ENCODE measurements at places on chromosomes 12 and 14.

- DNase-seq, result peak; percentile 22
Observed at GRCh38 chr14:70821584-70822529, 12.5 kb upstream of the MAP3K9 start.

- DNase-seq, result no peak
Observed at GRCh38 chr14:71918955-71919354, 13.3 kb upstream of the RGS6 start.

GRCh38 chr12:53131844-53132243, 28.6 kb downstream of the SOAT2 start:
- DNase-seq, result no peak

- DNase-seq, result no peak
Observed at GRCh38 chr14:99267837-99268781, 3.9 kb downstream of the BCL11B start.

- no peak for DNase-seq
Observed at GRCh38 chr12:75939016-75939642, 92.4 kb downstream of the PHLDA1 start.

DNA sequence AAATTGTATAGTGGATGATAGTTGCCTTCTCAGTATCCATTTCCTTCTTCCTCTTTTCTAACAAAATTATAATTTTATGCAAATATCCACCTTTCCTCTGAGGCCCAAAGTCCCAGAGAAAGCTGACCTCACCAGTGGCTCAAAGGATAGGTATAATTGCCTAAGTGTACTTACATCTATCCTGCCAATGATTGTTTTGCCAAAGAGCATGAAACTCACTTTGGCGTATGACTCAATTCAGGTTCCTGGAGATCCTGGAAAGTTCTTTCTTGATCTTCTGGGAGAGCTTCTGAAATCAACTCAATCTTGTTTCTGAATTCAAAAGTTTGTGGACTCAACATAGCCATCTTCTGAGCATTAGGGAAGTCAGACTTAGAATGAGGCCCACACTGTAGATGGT, 10.5 kb upstream of the RBM25 start:
- no peak for DNase-seq

- DNase-seq, result no peak
Observed at GRCh38 chr14:62123961-62124360, 361.7 kb downstream of the SNAPC1 start.

GRCh38 chr12:109693653-109694600, 19.7 kb upstream of the FAM222A start:
- DNase-seq, result no peak

DNA sequence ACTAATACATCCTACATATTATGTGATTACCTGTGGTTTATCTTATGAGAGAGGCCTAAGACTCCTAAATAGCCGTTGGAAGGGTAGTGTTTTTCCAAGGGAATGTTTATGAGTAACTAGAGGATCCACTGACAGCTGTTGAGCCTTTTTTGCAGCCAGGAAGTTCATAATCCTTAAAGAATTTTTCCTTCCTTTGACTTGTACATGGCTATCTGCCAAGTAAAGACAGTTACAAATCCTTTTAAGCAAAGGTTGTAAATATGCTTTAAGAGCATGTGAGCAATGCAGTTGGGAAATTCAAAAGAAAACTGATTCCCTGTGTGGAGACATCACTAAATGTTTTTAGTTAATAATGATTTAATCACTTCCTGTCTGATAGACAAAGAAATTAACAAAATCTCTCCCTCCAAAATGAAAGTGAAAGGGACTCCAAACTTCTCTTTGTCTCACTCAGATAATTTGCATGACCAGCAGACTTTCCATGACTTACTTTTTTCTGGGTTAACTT, 333.8 kb downstream of the PDZRN4 start:
- DNase-seq, result no peak

- no peak for DNase-seq
Observed at GRCh38 chr14:51454351-51454750, 197.4 kb upstream of the FRMD6 start.

- DNase-seq, result no peak
Observed at GRCh38 chr12:76346236-76346635, 2.0 kb downstream of the BBS10 start.

- DNase-seq, result no peak
Observed at GRCh38 chr12:123952037-123952436, 20.6 kb downstream of the CCDC92 start.

DNA sequence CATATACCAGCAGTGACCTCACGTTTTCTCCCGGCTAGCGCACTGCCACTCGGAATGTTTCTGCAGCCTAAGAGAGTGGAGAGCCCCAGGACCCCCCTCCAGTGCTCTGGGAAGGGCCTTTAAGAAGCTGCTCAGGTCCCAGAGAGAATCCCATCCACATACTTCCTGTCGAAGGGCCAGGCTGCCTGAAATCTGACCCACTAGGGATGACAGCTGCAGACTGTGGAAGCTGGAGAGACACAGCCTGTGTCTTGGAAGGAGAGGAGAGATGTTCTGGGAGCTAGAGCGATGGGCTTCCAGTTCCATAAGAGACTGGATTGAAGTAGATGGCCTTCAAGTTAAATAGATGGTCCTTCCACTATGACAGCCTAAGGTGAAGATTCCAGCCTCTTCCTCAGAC, 54.4 kb downstream of the IQSEC3 start:
- no peak for DNase-seq

DNA sequence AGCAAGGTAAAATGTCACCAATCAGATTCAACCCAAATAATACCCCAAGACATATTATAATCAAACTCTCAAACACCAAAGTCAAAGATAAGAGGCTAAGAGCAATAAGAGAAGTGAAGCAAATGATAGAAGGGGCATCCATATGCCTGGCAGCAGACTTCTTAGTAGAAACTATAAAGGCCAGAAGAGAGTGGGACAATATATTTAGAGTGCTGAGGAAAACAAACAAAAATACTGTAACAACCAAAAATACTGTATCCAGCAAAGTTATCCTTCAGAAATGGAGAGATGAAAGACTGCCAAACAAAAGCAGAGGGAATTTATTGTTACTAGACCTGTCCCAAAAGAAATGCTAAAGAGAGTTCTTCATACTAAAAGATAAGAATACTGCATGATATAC, 25.8 kb downstream of the COX16 start:
- no peak for DNase-seq

- no peak for DNase-seq
Observed at GRCh38 chr12:102522768-102523167, 42.4 kb upstream of the IGF1 start.

DNA sequence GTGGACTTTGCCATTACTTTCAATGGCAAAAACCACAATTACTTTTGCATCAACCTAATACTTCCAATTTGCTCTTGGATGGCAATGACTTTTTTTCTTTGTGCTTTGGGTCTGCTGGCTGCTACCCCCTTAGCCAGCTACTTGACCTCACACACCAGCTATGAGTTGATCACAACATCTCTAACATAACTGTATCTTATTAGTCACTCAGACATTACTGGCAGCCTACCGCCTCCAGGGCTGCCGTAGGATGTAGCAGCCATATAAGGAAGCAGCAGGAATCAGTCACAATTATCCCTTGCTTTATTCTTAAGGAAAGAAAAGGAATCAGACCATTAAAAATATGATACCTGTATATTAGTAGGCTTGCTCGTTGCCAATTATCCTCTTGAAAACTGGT, 260.5 kb downstream of the ADAMTS20 start:
- DNase-seq, result no peak

- no peak for DNase-seq
Observed at GRCh38 chr12:44127966-44128710, 292.3 kb downstream of the TMEM117 start.

DNA sequence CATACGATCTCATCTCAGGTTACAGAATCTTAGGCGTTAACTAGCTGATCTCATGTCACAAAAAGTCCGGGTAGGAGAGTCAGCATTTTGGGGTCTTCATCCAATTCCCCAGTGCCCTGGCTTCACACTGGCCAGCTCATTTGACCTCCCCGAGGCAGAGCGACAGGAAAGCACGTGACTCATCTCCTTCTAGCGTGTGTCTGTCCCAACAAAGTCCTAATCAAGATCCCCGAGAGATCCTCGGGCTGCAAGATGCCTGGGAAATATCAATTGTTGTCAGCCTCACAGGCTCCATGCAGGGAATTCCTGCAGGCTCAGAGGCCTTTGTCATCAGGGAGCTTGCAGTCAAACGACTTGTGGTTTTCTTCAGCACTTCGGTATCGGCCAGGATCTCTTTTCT, 57.5 kb downstream of the ZNF664 start:
- DNase-seq, result no peak

GRCh38 chr12:97368462-97369163, 94.0 kb upstream of the RMST start:
- no peak for DNase-seq

DNA sequence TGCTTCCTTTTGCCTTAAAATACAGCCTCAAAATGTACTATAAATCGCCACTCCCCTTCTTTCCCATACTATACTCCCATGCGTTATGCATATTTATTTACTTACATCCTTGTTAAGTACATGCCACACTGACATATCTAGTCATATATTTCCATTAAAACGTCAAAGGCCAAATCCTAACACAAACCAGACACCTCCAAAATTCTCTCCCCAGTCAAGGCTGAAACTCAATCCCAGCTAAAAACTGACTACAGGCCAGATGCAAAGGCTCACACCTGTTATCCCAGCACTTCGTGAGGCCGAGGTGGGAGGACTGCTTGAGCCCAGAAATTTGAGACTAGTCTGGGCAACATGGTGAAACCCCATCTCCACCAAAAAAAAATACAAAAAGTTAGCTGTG, 5.7 kb upstream of the CAND1 start:
- DNase-seq, result no peak

- no peak for DNase-seq
Observed at GRCh38 chr12:52062167-52063081, 7.4 kb upstream of the ATG101 start.

DNA sequence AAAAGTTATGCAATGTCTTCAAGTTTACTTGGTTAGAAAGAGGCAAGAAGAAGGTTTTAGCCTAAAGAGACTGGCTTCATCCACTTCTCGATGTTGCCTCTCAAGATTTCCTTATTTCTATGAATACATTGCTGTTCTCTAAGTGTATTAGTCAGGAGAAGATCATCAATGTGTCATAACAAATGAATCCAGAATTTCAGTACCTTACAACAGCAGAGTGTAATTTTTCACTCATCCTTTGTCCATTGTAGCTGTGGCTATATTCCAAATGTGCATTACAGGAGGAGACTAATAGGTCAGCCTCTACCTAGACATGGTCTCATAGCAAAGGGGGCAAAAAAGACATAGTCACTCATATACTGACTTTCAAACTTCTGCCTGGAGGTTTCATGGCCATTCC, 579.1 kb downstream of the PRKD1 start:
- no peak for DNase-seq

DNA sequence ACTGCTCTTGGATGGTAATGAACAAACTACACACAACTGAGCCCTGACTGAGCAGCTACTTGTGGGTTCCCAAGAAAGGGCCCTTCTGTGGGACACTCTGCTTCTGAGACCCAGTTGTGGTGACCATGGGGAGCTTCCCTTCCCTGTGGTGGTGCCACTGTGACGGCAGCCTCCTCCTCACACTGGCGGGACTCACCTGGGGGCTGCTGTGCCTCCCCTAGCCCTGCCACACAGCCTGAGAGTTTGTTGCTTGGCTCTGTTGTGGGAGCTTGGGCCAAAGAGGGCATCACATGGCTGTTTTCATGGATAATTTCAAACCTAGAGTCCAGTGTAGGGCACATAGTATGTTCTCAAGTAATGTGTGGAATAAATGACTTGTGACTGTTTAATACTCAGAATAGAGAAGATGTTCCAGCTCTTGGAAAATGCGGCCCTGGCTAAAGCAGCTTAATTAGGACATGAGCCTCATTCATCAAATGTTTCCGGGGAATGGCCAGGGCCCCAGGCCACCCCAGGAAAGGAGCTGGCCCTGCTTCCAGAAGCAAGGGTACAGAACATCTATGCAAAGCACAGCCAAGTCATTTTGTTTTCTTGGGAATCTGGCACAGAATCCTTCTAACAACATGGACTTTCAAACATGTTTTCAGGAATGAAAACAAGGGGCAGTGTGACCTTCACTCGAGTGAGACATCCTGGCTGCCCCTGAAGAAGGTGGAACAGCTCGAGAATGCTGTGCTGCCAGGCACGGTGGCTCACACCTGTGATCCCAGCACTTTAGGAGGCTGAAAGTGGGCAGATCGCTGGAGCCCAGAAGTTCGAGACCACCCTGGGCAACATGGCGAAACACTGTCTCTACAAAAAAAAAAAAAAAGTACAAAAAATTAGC, 21.2 kb downstream of the ZFYVE21 start:
- no peak for DNase-seq

DNA sequence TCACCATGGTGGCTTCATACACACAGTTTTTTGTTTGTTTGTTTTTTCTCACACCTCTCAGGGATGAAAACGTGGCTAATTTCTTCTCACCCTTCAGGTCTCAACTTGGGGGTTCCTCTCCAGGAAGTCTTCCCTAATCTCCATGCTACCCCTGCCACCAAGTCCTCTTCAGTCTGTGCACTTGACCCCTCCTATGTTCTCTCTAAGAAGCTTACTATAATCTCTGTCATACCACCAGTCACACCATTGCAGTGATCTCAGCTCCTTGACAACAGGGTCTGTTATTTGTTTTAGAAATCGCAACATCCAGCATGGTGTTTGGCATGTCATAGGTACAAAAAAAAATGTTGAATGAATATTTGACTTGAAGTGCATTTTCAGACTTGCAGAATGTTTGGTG, 83.4 kb downstream of the PRORP start:
- no peak for DNase-seq

- no peak for DNase-seq
Observed at GRCh38 chr14:30064454-30064853, 136.8 kb upstream of the PRKD1 start.

- DNase-seq, result no peak
Observed at GRCh38 chr14:27184427-27184826, 586.6 kb upstream of the NOVA1 start.

DNA sequence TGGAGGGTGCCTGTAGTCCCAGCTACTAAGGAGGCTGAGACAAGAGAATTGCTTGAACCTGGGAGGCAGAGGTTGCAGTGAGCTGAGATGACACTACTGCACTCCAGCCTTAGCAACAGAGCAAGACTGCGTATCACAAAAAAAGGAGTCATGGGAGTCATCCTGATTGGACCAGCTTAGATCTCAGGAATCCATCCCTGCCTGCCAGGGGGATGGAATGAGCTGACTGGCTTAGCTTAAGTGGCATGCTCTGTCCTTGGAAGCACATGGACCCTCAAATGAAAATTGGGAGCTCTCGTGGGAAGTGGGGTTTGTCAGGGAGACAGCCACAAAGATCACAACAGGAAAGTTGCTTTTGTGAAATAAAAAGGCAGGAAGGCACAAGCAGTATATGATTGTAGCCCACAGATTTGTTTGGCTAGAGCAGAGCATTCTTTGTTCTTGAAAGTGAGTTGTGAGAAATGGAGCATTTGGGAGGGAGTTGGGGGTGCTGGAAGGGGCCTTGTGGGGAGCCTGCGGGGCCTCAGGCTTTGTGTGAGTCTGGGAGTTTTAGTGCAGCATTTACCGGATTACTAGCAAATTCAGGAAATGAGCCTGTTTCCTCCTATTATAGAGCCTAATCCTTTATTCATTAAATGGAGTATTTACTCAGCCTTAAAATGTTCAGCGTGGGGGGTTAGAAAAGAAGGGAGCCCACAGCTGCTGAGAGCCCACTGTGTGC, 30.7 kb downstream of the DGLUCY start:
- no peak for DNase-seq

All from activated effector memory CD4-positive, alpha-beta T cell treated with Interleukin-2 at 50 U/mL for 16 hours (primary cell).